ENCODE measurements at places on chromosomes 3 and 15.
A peak's percentile ranks its signal among the peaks of the same experiment; 100 is the strongest.

GRCh38 chr3:132593241-132593946, 3.7 kb upstream of the ACKR4 start:
- DNase-seq: no peak

DNA sequence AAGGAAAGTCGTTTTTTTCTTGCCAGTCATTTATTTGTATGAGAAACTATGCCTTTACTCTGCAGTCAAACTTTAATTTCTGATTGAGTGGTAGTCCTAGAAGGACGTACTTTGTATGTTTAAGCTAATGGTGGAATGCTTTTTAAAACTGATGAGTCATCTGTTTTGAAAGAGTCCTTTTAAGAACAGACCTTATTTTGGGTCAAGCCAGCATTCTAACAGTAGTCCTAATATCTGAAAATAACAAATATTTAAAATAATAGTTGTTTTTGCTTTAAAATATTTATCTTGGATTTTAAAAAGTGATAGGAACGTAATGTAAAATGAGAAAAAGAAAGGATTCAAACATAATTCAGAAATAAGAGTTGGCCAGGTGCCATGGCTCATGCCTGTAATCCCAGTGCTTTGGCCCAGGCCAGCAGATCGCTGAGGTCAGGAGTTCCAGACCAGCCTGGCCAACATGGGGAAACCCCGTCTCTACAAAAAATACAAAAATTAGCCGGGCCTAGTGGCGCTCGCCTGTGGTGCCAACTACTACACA, 1.3 kb upstream of the LRRC58 start:
- no peak for DNase-seq

DNA sequence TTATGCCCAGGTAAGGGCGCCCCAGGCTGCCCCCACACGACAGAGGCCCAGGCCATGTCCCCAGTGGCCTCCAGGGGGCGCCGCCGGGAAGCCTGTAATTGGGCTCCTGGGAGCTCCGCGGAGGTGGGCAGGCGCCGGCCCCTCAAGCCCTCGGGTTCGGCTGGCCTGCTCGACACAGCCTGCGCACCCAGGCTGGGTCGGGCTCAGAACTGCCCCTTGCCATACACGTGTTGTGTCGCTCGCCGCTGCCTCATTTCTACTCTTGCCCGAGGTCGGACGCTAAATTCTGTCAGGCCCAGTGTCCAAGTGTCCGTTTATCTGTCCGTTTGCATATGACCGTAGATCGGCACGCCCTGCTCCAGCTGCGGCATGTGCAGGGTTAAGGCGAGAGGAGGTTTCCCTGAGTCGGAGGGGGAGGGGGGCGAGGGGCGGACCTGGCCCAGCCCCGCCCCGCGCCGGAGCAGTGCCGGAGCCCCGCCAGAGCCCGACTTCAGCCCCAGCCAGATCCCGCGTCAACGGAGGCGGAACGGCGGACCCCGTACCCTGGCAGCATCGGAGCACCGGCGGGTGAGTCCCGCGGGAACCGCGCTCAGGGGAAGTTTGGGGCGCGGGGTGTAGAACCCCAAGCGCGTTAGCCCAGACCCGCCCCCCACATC, at the start of gene KLHDC8B:
Gene KLHDC8B (plus strand): TSS at position 480 of the 656 bp plus-strand sequence. CDS start 1,172 bp downstream, outside the sequence.
- DNase-seq: no peak

- DNase-seq: no peak
Measured at GRCh38 chr15:29815000-29815710, 7.1 kb downstream of the TJP1 start.

- DNase-seq: no peak
Measured at GRCh38 chr15:92647467-92648163, 8.0 kb downstream of the FAM174B start.

- DNase-seq: no peak
Measured at GRCh38 chr15:95826412-95827195, 503.9 kb upstream of the NR2F2 start.

DNA sequence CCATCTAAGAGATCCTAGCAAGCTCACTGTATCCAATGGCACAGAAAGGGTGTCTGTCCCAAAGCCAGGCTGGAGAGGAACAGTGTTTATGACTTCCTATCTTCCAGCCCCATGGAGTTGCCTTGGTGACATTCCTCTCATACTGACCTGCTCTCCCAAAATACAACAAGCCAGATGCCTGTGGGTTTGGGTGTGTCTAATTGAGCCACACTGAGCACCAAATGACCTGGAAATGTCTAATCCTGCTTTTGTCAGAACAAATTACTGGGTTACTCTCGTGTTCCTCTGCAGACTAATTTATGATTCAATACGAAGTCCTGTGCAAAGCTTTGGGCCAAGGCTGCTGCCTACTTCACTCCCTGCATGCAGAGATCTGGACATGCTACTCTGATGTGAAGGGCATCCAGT, 98.1 kb upstream of the STRIT1 start:
- no peak for DNase-seq

- DNase-seq: no peak
Measured at GRCh38 chr3:104825116-104825515, 541.6 kb upstream of the ALCAM start.

GRCh38 chr3:139309880-139310279, 33.9 kb upstream of the MRPS22 start:
- DNase-seq: no peak

DNA sequence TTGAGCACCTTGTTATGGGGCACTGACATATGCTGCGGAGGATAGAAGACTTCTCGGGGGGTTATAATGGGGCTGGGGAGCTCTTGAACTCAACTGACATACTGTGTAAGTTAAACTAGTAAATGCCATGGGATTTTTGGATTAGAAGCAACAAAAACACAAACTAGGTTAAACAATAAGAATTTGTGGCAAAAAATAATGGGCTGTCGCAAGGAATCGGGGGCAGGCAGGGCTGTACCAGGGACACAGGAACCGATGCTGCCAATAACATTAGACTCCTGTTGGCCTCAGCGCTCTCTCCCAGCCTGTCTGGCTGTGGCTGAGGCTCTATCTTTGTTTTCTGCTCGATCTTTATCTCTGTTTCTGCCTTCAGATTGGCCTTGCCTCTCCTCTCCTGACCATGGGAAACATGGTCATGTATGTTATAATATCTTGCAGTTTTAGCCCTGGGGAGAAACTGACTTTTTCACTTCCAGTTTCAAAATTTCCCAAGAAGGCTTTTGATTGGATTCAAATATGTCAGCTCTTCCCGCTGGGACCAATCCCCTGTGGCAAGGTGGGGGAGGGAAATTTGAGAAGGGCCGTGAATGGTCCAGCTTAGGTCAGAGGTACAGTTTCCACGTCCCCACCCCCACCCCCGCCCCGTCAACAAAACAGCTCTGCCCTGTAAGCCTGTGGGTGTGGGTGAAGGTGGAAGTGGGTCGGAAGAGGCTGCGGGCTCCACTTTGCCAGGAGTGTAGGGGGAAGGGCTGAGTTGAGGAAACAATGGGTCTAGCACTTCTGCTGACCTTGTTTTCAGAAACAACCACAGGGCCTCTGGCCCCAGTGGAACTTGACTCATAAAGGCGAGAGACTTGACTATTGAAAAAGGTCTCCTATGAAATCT, 161.1 kb upstream of the TBL1XR1 start:
- peak; percentile 43 for DNase-seq

DNA sequence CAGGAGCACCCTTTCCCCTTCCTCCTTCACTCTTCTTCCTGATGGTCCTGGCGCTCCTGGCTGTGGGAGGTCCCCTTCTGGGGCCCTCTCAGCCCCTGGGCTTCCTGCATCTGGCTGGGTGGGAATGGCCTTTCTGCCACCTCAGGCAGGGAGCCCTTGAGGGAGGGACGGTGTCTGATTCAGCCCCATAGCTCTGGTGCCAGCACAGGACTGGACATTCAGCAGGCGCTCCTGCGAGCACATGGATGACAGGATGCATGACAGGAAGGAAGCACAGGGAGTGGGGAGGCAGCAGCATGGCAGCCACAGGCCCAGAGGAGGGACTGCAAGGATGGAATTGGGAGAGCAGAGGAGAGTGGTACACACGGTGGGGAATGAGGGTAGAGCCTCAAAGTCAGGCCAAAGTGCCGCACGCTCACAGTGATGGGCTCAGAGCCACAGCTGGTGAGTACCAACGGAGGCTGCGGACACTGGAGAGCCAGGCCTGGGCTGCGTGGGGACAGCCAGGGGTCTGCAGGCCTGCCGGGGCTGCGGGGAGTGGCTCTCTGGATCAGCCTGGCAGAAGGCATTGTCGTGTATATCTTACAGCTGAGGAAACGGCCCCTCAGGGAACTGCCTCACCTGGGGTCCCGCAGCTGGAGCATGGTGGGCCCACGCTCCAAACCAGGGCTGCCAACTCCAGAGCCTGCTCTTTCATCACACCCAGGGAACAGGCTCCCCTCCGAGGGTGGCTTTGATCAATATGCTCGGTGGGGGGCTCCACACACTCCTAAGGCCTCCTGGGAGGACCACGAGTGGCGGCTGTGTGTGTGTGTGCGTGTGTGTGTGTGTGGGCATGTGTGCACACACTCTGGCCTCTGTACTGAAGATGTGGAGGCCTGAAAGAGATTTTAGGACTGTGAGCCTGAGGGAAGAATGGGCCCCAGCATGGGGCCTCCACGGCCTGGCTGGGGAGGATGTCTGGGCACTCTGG, 51.4 kb upstream of the CTSH start:
- DNase-seq: no peak

GRCh38 chr3:52533623-52534280, at the start of gene NT5DC2:
Gene NT5DC2, minus strand, starts transcription at chr3:52533857. Its CDS starts 120 bp downstream, at chr3:52533737.
- DNase-seq: no peak

DNA sequence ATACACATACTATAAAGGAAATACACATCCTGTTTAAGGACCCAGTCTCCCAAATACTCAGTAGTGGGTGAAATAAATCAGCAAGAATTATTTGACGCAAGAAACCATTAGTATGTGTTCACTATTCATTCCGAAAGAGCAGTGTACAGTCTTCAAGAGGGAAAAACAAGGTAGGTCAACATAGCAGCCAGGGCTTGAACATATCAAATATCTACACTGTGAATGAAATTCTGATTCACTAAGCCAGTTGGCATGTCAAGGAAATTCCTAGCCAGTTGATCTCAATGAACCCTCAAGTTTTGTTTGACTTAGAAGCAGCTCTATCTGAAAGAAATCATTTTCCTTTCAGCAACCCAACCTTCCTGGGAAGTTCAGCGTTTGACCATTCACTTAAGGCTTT, 99.0 kb downstream of the CNTN3 start:
- no peak for DNase-seq

- no peak for DNase-seq
Measured at GRCh38 chr3:13886593-13887129, 6.8 kb upstream of the WNT7A start.

GRCh38 chr15:34708422-34708821, 46.4 kb downstream of the GJD2 start:
- no peak for DNase-seq

- DNase-seq: no peak
Measured at GRCh38 chr15:41304149-41304770, 28.1 kb downstream of the OIP5 start.

DNA sequence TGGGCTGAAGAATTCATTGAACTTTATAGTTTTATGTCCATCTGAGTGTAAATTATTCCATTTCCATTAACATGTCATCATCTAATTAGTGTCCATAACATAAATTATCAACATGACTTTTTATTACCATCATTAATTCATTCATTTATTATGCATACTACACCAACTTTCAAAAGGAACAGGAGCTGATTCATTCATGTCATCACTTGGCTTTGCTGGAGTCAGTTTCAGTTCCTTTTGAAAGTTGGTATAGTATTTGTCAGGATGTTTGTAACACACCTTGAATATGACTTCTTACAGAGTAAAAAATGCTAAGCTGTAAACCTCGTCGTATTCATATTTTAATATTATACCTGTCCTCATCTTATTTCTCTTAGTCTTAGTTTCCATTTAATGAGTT, 298.0 kb upstream of the RBMS3 start:
- DNase-seq: no peak
